ENCODE measurements at places on chromosomes 11 and 22.

- no peak overlapping the region for H3K4me3 ChIP-seq
- H3K27ac ChIP-seq = no peak overlapping the region
- H3K36me3 ChIP-seq = no peaks in the 10 kb centered on the region
- DNase-seq = peak; percentile 61
- H3K27me3 ChIP-seq = no peaks in the 10 kb centered on the region
These were observed 315.3 kb downstream of the TMEM135 start for GRCh38 chr11:87352759-87353707.

DNA sequence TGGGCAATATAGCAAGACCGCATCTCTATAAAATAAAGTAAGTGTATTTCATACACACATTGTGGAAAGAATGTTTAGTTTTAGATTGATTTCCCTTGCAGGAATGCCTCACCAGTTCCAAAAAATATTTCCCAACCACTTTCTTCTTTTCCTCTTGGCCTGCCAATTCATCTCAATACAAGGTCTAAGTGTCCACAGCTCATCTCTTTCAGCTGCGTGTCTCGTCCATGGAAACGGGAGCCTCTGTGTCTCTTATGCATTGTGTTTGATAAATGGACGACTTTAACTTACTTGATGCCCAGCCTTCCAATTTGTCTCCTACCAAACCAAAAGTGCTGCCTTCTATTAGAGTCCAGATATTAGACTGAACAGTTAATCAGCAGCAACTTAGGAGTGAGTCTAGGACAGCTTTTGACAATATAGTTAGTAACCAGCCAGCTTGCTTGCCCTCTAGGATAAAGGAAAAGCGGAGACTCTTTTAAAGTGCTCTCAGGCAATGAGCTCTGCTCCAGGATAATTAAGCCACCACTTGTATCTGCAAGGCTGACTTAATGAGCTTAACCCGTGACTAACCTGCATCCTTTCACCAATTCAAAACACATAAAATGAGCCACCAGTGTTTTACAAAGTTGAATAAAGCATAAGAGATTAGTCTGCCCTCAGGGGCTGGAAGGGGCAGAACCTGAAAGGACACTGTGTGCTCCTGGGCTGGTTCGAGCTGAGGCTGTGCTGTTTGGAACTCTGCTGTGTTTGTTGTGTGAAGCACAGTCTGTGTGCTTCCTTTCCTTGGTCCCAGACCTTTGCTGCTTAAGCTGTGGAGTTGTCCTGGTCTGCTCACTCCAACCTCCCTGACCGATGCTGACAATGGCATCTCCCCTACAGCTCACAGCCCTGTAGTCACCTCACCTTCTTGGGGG, 27.5 kb downstream of the FBXO7 start:
- peaks cover 9% of the 10 kb centered on the region for H3K36me3 ChIP-seq
- H3K4me3 ChIP-seq = no peak overlapping the region
- H3K4me1 ChIP-seq = no peaks in the 10 kb centered on the region

GRCh38 chr22:28594797-28595462, 84.7 kb downstream of the TTC28 start:
- H3K27ac ChIP-seq = no peak overlapping the region
- DNase-seq = no peak
- no peak overlapping the region for H3K4me3 ChIP-seq
- no peaks in the 10 kb centered on the region for H3K36me3 ChIP-seq
- H3K27me3 ChIP-seq = no peaks in the 10 kb centered on the region
- no peaks in the 10 kb centered on the region for H3K4me1 ChIP-seq

DNA sequence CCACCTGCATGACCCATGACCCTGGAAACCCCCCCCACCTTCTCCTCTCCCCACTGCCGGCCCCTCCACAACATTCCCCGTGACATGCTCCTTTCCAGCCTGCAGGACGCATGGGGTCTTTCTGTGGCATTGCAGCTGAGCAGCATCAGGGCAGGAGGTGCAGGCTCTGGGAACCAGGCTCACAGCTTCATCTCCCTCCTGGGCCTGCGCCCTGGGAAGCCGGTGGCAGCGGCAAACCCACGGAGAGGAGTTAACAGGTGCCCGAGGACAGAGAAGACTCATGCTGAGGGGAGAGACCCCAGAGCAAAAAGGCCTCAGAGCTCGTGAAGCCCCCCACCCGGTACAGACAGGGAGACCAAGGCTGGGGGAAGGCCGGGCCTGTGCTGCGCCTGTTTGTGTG, 32.2 kb downstream of the CDKN1C start:
- H3K27me3 ChIP-seq = peaks cover 3% of the 10 kb centered on the region
- H3K4me3 ChIP-seq = no peak overlapping the region
- no peaks in the 10 kb centered on the region for H3K36me3 ChIP-seq
- peaks cover 7% of the 10 kb centered on the region for H3K4me1 ChIP-seq
- DNase-seq = no peak

DNA sequence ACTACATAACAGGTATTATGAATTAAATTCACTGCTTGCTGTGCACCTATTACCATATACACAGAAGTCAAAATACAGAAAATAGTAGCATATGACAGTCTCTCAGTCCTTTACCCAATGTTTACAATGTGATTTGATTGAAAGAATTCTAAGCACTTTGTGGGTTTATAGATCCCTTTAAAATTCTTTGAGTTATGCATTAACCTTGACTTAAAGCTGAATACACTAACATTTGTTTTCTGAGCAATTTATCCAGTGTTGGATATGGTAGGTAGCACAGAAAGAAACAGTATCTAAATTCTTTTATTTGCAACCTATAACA, 230.8 kb upstream of the DDI1 start:
- no peaks in the 10 kb centered on the region for H3K36me3 ChIP-seq
- H3K27ac ChIP-seq = no peak overlapping the region
- H3K4me3 ChIP-seq = no peak overlapping the region
- H3K4me1 ChIP-seq = no peaks in the 10 kb centered on the region

- H3K36me3 ChIP-seq = no peaks in the 10 kb centered on the region
- H3K27me3 ChIP-seq = no peaks in the 10 kb centered on the region
- H3K4me1 ChIP-seq = peaks cover 3% of the 10 kb centered on the region
- H3K4me3 ChIP-seq = no peak overlapping the region
These were observed 60.5 kb upstream of the ARHGAP32 start for GRCh38 chr11:129252621-129253020.

DNA sequence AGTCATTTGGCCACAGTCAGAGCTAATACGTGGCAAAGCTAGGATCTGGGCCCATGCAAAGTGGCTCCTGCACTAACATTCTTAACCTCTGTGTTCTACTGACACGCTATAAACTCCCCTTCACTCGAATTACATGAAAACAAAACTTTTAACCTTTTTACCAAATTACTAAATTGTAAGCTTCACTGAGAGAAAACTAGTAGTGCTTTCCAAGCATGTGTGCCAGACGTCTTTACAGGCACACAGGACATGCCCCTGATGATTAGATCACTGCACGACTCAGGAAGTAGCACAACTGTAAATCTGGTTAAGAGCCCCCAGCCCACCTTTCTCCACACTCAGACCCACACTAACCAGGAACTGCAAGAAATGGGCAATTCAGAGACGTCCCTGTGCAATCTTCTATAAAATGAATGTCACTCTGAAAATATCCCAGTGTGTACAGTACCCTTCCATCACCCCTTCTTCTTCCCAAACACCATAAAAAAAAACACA, 16.1 kb downstream of the PHF21A start:
- no peak overlapping the region for H3K4me3 ChIP-seq
- no peaks in the 10 kb centered on the region for H3K27me3 ChIP-seq
- no peak overlapping the region for H3K27ac ChIP-seq
- no peak for DNase-seq
- no peaks in the 10 kb centered on the region for H3K36me3 ChIP-seq

DNA sequence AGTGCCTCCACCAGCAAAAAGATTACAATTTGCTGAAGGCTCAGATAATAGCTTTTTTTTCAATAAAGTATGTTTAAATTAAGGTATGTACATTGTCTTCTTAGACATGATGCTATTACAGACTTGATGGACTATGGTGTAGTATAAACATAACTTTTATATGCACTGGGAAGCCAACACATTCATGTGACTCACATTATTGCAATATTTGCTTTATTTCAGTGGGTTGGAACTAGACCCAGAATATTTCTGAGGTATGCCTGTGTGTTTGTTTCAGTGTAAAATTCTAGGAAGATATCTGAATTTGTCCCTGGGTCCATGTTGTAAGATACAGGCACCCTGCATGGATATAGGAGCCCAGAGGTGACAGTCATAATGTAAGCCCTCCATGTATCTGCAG, 120.0 kb upstream of the BDNF start:
- H3K36me3 ChIP-seq = no peaks in the 10 kb centered on the region
- H3K27ac ChIP-seq = no peak overlapping the region
- no peaks in the 10 kb centered on the region for H3K4me1 ChIP-seq
- H3K27me3 ChIP-seq = no peaks in the 10 kb centered on the region
- no peak for DNase-seq

DNA sequence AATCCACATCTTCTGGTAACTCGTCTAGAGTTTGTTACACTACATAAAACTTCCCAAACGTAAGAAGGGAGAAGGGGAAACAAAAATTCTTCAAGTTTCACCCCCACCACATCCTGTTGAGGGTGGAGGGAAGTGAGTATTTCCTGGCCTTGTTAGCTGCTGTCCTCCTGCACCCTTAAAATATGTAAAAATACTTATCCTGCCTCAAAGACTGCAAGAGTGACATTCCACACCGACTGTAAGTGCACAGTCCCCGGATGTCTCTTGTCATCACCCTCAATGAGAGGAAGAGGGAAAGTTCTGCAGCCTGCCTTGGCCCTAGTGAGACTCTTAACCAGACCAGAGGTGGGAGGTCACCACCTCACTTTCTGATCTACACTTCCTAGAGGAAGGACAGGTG, 3.3 kb downstream of the TMEM121B start:
- H3K36me3 ChIP-seq = no peaks in the 10 kb centered on the region
- no peak overlapping the region for H3K27ac ChIP-seq
- no peak for DNase-seq
- peaks cover 4% of the 10 kb centered on the region for H3K27me3 ChIP-seq
- no peak overlapping the region for H3K4me3 ChIP-seq
- peaks cover 12% of the 10 kb centered on the region for H3K4me1 ChIP-seq

GRCh38 chr11:65034423-65034822, 6.6 kb upstream of the SAC3D1 start:
- H3K4me3 ChIP-seq = no peak overlapping the region
- no peak for DNase-seq
- H3K4me1 ChIP-seq = no peaks in the 10 kb centered on the region
- no peak overlapping the region for H3K27ac ChIP-seq
